Activated CD4-positive, CD25-positive, alpha-beta regulatory T cell (primary cell): ENCODE measurements at places on chromosomes 1 and 21.

DNA sequence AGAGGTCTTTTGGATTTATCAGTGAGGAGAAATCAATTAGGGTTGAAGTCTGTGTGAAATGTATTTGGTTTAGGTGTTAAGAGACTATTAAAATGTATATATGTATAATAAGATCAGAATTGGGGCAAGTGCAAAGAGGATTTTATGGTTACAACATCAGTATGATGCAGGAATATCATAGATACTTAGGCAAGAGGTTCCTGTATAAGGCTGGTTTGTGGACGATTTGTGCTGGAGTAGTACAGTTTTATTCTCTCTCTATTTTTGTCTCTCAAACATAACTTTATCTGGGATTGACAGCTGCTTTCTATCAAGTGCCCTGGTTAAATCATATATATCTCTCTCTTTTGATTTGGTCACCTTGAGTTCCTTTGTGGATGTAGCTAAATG lies 142.5 kb downstream of the CTH start:
- DNase-seq = no peak

DNA sequence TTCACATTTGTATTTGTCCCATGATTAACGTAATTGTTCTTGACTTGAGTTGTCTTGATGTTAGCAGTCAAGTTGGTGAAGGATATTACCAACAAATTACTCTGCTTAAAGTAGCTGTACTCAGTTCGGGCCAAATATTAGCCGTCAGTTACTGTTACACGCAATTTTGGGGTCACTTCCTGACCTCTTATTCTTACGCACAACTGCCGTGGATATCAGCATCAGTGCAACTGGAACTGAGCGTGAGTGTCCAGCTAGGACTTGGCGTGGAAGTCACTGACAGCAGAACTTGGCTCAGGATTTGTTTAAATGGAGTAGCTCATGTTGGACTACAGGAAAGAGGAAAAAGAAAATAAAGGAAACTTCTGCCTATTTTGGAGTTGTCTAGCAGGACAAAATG lies 56.4 kb downstream of the ADAMTS1 start:
- no peak for DNase-seq

GRCh38 chr1:206674745-206675175 lies 9.9 kb upstream of the MAPKAPK2 start:
- DNase-seq = no peak

DNA sequence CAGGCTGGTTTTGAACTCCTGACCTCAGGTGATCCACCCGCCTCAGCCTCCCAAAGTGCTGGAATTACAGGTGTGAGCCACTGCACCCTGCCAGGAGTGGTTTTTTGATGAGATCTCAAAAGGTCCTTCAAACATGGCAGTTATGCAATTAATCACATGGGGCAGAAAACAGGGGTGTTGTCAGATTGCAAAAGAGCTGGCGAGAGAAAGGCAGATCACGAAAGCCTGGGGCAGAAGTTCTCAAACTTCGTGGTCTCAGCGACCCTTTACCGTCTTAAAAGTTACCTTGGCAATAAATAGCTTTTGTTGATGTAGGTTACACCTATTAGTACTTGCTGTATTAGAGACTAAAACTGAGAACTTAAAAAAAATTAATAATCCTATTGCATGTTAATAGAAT lies 16.1 kb downstream of the CNR2 start:
- DNase-seq = no peak

- no peak for DNase-seq
These were observed 38.3 kb upstream of the MAP10 start for GRCh38 chr1:232766904-232767303.

- DNase-seq = no peak
These were observed 102.2 kb upstream of the SNX7 start for GRCh38 chr1:98559291-98559690.

DNA sequence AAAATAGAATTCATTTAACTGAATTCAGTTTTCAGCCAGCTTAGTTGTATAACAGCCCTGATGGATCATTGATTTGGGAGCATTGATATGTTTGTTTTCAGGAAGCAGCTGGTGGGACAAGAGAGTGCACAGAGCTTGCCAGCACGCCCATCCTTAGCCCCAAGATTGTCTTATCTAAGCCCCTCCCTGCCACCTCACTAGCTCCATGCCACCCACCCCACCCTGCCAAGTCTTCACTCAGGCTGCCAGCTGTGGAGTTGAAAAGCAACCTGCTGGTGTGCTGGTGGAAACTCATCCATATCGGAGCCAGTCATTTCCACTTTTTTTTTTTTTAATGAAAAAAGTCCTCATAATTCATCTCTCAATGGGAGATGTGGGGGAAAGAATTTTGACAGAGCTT lies 11.8 kb downstream of the KIRREL1 start:
- no peak for DNase-seq

- DNase-seq = no peak
These were observed 66.6 kb downstream of the MAP3K21 start for GRCh38 chr1:233393926-233394680.
